ENCODE measurements at places on chromosomes 13 and 19. TPM values are rescaled to one million over a fixed set of nuclear protein-coding genes. Genes with fewer than 3 reads are reported as not detected.

- no peak for DNase-seq
These were observed 71.5 kb downstream of the ZAR1L start for GRCh38 chr13:32243695-32244094.

DNA sequence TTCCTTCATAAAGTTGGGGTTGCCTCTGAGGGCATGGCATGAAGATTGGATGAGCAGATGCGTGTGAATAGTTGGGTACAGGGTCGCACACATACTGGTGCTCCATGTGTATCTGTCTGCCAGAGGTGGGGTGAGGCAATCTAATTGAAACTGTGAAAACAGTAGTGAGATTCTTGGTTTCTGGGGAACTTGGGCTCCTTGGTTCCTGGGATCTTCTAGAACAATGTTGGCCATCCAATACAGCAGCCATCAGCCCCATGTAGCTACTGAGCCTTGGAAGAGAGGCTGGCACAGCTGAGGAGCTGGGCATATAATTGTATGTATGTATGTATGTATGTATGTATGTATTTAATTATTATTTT is 616 bp downstream of the FCHO1 start:
- no peak for DNase-seq

DNA sequence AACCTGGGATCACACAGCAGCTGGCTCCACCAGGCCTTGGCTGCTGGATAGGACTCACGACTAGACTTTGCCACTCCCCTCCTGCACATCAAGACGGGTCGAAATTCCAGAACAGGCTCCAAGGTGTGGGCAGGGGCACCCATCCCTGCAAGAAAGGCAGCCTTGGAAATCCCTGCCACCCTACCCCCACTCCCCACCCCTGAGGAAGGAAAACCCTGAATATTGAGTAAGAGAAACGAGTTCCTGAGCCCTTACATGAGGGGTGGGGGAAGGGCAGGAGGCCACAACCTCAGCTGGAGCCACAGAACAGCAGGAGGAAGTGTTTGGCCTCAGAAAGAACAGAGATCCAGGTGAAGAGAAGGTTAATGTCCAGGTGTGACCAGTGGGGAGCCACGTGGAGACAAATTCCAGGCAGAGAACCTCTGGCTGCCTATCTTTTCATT is 20.1 kb downstream of the DEDD2 start:
- no peak for DNase-seq

DNA sequence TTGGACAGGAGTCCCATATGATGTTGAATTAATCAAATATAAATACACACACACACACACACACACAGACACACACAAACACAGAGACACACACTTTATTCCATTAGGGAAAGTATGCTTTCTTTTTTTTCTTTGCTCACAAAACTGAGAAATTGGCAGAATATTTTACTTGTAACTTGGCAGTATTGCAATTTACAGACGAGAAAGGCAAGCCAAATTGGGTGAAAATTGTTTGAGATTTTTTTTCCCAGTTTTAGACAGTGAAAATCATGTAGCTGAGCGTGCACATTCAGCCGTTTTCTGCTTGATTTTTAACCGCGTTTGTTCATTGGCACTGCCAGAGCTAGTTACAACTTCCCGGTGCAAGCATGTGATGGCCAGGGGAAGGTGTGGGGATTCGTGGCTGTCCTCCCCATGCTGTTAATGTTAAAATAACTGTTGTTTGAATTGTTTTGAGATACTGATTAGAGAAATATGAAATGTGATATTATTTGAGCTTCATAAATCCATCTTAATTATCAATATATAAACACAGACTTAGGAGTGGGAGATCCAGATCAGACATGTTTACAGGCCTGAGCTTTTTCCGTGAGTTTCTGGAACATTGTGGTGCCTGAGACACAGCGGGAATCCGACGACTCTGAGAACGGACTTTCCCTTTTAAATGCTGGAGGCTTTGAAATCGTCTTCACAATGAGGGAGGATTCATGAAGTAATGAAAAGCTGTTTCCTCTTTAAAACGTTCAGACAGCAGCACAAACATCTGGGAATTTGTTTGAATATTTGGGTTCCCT is 125.5 kb downstream of the KCNRG start:
- DNase-seq, result no peak

- DNase-seq, result peak; percentile 44
These were observed 36.1 kb downstream of the OLFM4 start for GRCh38 chr13:53064731-53065130.

DNA sequence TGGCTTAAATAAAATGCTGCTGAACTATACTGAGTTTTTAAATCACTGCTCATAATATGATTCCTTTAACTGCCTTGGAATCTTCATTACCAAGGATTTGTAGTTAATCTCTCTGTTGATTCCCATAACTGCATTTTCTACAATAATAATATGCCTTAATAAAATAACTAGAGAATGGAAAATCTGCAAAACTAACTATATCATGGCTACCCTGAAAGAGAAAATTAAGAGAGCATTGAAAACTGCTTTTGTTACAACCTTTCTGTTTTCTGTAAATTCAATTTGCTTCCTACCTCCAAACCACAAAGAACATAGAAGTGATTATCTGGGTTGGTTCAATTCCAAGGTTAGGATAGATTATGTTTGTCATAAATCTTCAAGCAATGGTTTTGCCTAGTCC is 202.8 kb upstream of the ATXN8OS start:
- DNase-seq, result no peak

GRCh38 chr13:95433537-95433936 is 119.0 kb upstream of the CLDN10 start:
- DNase-seq, result no peak

The TEX101 gene
- total RNA-seq, result not detected

Measured in Right ventricle myocardium superior (tissue), 1 donor.